ENCODE measurements at places on chromosomes 6 and 20.

DNA sequence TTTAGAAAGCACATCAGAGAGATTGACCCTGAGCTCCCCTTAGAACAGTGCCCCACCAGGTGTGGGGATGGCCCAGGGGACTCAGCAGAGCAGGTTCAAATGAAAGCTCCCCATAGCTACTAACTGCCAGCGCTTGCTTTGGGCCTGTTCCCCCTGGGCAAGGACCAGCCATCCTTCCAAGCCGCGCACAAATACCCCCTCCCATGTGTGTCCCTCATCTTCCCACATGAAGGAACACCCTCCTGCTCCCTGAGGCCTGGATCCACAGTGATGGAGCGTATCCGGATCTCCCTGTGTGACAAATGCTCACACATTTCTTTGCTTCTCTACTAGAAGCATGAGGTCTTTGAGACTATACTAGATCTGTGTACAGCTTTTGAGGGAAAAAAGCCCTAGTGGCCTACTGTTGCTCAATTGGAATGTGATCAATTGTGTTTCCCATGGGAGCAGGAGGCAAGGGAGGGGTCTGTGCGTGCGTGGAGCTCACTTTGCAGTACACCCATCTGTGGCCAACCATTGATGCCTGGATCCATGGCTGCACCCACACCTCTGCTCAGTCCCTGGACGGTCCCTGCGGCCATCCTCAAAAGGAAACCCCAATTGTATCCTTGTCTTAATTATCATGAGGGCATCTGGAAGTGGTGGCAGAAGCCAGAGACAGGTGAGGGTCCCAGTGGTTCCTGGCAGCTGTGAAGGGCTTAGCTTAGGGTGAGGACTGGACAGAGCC, 1.4 kb upstream of the RAET1G start:
- peak; percentile 56 for DNase-seq

GRCh38 chr6:142478117-142478516, 176.3 kb downstream of the ADGRG6 start:
- no peak for DNase-seq

DNA sequence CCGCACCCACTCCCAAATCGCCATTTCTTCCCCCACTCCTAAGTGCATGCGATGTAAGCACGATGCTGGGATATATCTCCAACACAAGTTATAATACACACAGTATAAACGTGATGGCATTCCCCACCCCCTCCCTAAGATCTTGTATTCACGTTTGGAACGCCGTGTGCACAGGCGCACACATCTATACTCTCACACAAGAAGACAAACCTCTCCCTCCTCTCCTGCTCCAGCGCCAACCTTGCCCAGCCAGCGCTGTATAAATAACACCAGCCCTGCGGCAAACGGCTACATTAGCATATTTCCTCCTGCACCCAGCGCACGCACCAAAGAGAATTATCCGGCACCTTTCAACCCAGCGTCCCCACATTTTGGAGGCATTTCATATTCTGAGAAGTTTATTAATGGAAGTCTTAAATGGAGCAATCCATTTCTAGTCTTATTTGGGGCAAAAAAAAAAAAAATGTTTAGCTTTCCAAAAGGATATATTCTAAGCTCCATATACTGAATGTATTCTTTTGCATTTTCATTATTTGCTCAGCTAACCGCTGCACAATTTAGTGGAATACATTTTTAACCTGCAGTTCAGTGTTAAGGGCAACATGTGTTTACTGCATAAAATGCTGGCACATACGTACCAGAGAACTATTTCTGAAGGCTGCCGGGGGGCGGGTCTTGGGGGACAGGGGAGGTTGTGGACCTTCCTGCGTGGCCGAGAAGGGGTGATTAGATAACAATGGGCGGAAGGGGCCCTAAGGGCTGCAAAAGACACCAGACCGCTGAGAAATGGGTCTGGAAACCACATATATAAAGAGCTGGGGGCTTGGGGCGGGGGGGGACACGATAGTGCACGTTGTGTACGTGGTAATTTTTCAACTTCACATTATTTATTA, 1.1 kb upstream of the SLC22A23 start:
- DNase-seq, result no peak

GRCh38 chr6:170295510-170296422, 4.9 kb upstream of the DLL1 start:
- DNase-seq, result peak; percentile 79

GRCh38 chr6:110114004-110114403, 65.5 kb downstream of the WASF1 start:
- DNase-seq, result no peak

DNA sequence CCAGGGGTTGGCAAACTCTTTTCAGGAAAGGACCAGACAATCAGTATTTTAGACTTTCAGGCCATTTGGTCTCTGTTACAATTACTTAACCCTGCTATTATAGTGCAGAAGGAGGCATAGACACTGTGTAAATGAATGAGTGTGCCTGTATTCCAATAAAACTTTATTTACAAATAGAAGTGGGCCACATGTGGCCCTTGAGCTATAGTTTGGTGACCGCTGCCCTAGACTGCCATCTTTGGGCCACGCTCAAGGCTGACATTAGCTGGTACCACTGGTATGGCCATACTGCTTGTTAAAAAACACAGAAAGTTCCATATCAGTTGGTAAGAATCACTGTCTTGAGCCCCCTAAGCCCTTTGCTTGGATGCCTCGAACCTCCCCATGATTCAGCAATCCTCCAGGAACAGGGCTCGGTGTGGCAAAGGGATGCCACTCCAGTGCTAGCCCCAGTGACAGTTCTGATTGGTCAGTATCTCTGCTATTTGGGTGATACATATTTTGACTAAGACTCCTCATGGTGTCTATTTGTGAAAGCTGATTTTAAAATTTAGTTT, 23.3 kb upstream of the SNRNP48 start:
- no peak for DNase-seq

- DNase-seq, result no peak
These were observed 1.2 kb upstream of the GJA1 start for GRCh38 chr6:121434037-121434770.

GRCh38 chr6:1756472-1757129, 146.9 kb downstream of the FOXC1 start:
- DNase-seq, result no peak

DNA sequence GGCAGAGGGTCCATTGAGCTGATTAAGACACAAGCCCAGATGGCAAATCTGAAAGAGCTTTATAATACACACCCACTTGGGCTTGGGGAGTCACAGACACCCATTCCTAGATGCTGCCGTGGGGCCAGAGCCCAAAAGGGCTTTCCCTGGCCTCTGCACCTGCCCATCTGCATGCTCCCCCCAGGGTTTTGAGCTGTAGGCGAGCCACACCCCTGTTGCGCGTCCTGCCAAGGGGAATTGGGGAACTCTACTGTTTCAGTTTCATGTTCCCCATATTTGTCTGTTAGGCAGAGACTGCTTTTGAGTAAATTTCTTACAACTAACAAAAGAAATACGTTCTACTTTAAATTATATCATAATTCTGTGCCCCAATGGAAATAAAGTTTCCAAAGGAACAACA, 52.9 kb upstream of the FNDC1 start:
- peak; percentile 37 for DNase-seq

GRCh38 chr6:30836431-30836866, 47.9 kb upstream of the DDR1 start:
- DNase-seq, result no peak

GRCh38 chr6:120736740-120737139, 597.5 kb downstream of the TBC1D32 start:
- DNase-seq, result no peak

DNA sequence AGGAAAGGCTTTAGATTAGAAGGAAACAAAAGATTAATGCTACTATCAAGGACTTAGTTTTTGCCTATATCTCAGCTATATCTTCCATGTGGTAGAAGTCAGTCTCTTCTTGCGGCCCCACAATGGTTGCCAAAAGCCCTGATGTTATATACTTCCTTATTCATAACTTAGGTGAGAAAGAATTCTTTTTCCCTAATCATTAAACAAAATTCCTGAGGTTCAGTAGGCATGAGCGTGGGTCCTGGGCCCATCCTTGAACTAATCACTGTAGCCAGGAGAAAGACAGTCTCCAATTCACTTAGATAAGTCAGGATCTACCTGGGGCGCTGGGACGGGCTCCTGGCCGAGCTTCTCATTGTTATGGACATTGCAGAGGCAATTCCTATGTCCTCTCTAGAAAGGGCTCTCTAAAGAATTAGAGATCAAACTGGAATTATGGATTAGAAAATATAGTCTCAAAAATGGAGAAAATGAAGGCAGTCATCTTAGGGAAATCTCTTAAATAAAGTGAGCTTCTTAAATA, 134.3 kb downstream of the KIF6 start:
- DNase-seq, result no peak

DNA sequence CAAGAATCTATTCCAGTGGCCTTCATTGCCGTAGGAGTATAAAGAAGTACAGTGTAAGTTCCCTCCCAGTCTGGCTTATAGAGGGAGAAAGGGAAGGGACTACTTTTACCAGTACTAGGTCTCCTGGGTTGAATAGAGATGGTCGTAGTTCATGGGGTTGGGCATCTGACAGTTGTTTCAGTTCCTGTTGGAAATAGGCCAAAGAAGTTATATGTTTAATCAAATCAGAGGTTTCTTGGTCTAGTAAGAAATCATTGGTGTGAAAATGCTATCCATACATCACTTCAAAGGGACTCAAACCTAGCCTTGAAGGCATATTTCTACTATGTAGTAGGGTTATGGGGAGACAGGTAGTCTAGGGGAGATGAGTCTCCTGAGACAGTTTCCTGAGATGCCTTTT, 45.6 kb upstream of the MAN1A1 start:
- DNase-seq, result no peak

- DNase-seq, result no peak
These were observed 12.5 kb downstream of the PLCB1 start for GRCh38 chr20:8144282-8145245.

- no peak for DNase-seq
These were observed 304.6 kb upstream of the AGPAT4 start for GRCh38 chr6:161578478-161578877.
